Stimulated activated CD8-positive, alpha-beta memory T cell treated with anti-CD3 and anti-CD28 coated beads, Interleukin-15, amount 100 ng/mL, for 24 hours (primary cell): ENCODE measurements at places on chromosomes 12 and 14.

GRCh38 chr12:53352331-53353256 lies 16.4 kb upstream of the SP7 start:
- DNase-seq: peak; percentile 37

- DNase-seq: no peak
Observed at GRCh38 chr14:38098074-38098836, 109.4 kb upstream of the SSTR1 start.

- DNase-seq: no peak
Observed at GRCh38 chr14:61113561-61114225, 132.6 kb downstream of the SLC38A6 start.

DNA sequence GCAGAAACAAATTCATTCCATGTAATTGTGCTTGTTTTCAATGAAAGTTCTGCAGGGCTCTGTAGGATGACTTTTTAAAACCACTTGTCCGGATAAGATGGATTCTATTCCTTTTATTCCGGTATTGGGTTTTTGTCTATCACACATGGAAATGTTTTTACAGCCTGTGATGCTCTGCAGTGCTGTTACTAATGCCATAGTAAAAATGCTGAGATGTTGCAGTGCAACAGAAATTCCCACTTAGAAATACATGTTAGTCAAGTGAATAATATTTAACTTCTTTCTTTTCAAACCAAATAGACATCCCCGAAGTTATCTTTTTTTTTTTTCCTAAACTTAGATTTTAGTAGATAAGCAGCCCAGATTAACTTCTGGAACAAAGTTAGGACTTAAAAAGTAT lies 71.9 kb downstream of the RASSF8 start:
- DNase-seq: no peak

- no peak for DNase-seq
Observed at GRCh38 chr12:28933864-28934527, 215.1 kb upstream of the FAR2 start.
